ENCODE measurements at places on chromosomes 7 and 10.

GRCh38 chr10:80855348-80855971 lies 317.8 kb downstream of the SH2D4B start:
- no peak overlapping the region for H3K4me3 ChIP-seq
- H3K4me1 ChIP-seq: no peaks in the 10 kb centered on the region
- no peak overlapping the region for H3K27ac ChIP-seq
- H3K27me3 ChIP-seq: no peaks in the 10 kb centered on the region
- no peaks in the 10 kb centered on the region for H3K36me3 ChIP-seq

DNA sequence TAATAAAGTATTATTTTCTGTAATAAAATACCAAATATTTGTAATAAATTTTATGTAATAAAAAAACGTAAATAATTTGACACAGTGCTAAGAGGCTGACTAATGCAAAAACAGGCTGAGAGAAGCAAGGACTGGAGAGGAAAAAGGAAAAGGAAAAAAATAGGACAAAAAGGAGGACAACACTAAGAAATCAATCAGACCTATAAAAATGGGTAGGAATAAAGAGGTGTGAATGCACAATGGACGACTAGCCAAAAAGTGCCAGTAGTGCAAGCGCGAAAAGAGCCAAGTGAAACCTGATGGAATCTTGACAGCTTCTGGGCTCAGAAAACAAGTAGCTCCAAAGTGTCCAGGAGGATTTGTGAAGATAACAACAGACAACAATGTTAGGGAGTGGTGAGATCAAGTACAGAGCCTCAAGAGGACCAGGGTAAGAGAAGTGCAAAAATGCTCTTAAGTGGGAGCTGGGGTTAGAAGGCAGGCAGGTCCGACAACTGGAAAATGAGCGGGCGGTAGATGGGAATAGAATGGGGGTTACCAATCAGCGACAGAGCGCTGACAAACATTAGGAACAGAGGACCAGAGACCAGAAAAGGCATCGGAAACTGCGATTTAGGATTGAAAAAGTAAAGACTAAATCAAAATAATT lies 1.2 kb downstream of the BRAF start:
- no peaks in the 10 kb centered on the region for H3K36me3 ChIP-seq
- no peak for DNase-seq
- peak overlapping the region; percentile 85 for H3K4me3 ChIP-seq
- H3K4me1 ChIP-seq: peaks cover 26% of the 10 kb centered on the region
- peak overlapping the region; percentile 74 for H3K27ac ChIP-seq

- no peak for DNase-seq
- H3K36me3 ChIP-seq: no peaks in the 10 kb centered on the region
- H3K4me1 ChIP-seq: no peaks in the 10 kb centered on the region
- H3K27ac ChIP-seq: no peak overlapping the region
These were observed 201.1 kb downstream of the LRRN3 start for GRCh38 chr7:111292026-111292470.

GRCh38 chr10:114779803-114780576 lies 41.6 kb upstream of the FHIP2A start:
- no peak overlapping the region for H3K4me3 ChIP-seq
- H3K4me1 ChIP-seq: peaks cover 4% of the 10 kb centered on the region
- H3K36me3 ChIP-seq: no peaks in the 10 kb centered on the region
- H3K27ac ChIP-seq: no peak overlapping the region
- DNase-seq: no peak

GRCh38 chr10:89399956-89400355 lies 7.5 kb downstream of the IFIT1 start:
- H3K4me1 ChIP-seq: no peaks in the 10 kb centered on the region
- H3K4me3 ChIP-seq: no peak overlapping the region
- no peaks in the 10 kb centered on the region for H3K27me3 ChIP-seq
- H3K36me3 ChIP-seq: no peaks in the 10 kb centered on the region
- no peak for DNase-seq

DNA sequence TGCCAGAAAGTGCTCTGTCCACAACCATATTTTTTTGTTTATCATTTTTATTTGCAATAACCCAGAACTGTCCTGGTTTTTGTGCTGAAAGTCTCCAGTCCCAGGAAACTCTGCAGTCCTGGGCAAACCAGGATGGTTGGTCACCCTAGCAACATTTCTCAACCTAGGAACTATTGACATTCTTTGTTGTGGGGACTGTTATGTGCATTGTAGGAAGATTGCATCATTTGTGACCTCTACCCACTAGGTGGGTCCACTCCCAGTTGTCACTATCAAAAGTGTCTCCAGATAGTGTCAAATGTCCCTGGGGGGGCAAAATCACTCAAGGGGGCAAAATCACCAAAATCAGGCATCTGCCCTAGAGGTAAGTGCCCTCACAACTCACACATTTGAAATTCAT lies 14.0 kb upstream of the SRI start:
- no peak overlapping the region for H3K4me3 ChIP-seq
- H3K4me1 ChIP-seq: no peaks in the 10 kb centered on the region
- no peaks in the 10 kb centered on the region for H3K36me3 ChIP-seq
- no peak for DNase-seq

GRCh38 chr10:36349445-36350078 lies 707.5 kb upstream of the FZD8 start:
- H3K27ac ChIP-seq: no peak overlapping the region
- no peaks in the 10 kb centered on the region for H3K27me3 ChIP-seq
- H3K36me3 ChIP-seq: no peaks in the 10 kb centered on the region
- H3K4me1 ChIP-seq: no peaks in the 10 kb centered on the region

DNA sequence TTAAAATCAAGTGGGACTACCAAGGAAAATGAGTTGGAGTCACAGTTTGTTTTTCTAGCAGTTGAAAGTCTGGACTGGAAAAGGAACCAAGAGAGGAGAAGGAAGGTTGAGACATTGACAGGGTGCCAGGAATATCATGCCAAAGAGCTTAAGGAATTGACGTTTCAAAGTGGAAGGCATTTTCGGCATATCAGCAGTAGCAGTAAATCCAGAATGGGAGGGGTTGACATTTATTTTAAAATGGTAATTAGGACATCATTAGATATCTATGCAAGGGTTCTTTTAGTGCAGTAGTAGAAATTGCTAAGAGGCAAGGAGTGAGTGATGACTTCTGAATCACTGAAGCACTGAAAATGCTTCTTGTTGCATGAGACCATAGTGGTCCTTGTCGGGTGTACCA lies 335.9 kb upstream of the PLXDC2 start:
- H3K36me3 ChIP-seq: no peaks in the 10 kb centered on the region
- DNase-seq: no peak
- H3K4me3 ChIP-seq: no peak overlapping the region
- no peaks in the 10 kb centered on the region for H3K4me1 ChIP-seq
- no peaks in the 10 kb centered on the region for H3K27me3 ChIP-seq

- no peak overlapping the region for H3K4me3 ChIP-seq
- peaks cover 18% of the 10 kb centered on the region for H3K4me1 ChIP-seq
- peaks cover 17% of the 10 kb centered on the region for H3K27me3 ChIP-seq
These were observed 1.5 kb downstream of the STX1A start for GRCh38 chr7:73717991-73718405.

DNA sequence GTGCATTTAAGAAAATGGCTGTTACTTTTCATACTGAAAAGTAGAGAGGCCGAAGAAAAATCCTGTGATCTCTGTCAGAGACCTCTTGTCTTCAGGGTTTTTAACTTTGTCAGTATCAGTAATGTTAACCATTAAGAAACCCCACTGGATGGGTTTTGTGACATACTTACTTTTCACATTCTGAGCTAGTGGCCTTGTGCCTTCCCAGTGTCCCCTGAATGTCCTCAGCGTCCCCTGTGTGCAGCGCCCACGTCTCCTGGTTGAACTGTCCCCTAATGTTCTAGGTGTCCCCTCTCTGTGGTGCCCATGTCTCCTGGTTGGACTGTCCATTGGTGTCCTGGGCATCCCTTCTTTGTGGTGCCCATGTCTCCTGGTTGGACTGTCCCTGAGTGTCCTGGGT lies 9.6 kb downstream of the DYNC2I1 start:
- H3K27ac ChIP-seq: peak overlapping the region; percentile 5
- no peak for DNase-seq
- H3K36me3 ChIP-seq: peaks cover 7% of the 10 kb centered on the region
- no peaks in the 10 kb centered on the region for H3K27me3 ChIP-seq
- no peak overlapping the region for H3K4me3 ChIP-seq
- peaks cover 44% of the 10 kb centered on the region for H3K4me1 ChIP-seq

DNA sequence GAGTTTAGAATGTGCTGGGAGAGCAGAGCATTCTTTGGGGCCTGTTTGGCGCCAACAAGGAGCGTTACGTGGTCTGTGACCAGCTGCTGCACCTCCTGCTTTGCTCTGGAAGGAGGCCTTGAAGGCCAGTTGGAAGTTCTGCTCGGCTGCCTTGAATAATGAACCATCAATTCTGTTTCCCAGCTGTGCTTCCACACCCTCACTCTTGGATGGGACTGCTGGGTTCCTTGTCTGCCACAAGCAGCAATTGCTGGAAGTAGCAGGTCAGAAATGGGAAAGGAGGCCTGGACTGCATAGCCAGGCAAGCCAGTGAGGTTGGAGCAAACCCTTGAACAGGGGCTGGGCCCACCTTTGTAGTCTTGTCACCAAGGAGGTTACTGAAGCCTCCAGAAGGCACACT lies 86.6 kb upstream of the INSYN2A start:
- H3K27me3 ChIP-seq: peaks cover 11% of the 10 kb centered on the region
- H3K36me3 ChIP-seq: no peaks in the 10 kb centered on the region
- no peak overlapping the region for H3K27ac ChIP-seq
- H3K4me1 ChIP-seq: no peaks in the 10 kb centered on the region
- no peak overlapping the region for H3K4me3 ChIP-seq

GRCh38 chr10:117830787-117831212 lies 215.9 kb downstream of the RAB11FIP2 start:
- DNase-seq: no peak
- H3K4me3 ChIP-seq: no peak overlapping the region
- H3K27me3 ChIP-seq: peaks cover 7% of the 10 kb centered on the region
- no peaks in the 10 kb centered on the region for H3K4me1 ChIP-seq
- no peak overlapping the region for H3K27ac ChIP-seq

DNA sequence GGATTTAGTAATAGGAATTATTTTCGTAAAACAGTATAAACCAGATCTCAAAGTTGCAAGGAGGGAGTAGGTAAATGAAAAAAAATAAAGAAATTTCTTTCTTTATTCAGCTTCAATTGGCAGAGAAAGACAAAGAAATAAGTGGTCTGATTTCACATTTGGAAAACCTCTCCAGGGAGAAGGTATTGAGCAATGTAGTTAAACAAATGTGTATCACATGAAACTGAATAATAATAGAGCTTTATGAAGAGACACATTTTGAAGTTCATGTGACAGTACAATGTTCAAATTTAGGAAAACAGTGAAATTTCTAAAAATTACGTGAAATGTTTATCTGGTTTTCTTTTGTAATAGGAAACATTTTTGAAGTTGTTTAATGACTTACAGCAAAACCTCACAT lies 63.0 kb downstream of the TAX1BP1 start:
- H3K27ac ChIP-seq: no peak overlapping the region
- DNase-seq: no peak
- no peaks in the 10 kb centered on the region for H3K27me3 ChIP-seq

GRCh38 chr10:88042160-88043100 lies 179.0 kb downstream of the PTEN start:
- no peak overlapping the region for H3K4me3 ChIP-seq
- peak overlapping the region; percentile 56 for H3K27ac ChIP-seq
- peak; percentile 58 for DNase-seq
- peaks cover 72% of the 10 kb centered on the region for H3K4me1 ChIP-seq
- H3K27me3 ChIP-seq: no peaks in the 10 kb centered on the region

GRCh38 chr10:103273041-103273441 lies 3.9 kb upstream of the INA start:
- no peak overlapping the region for H3K4me3 ChIP-seq
- H3K27me3 ChIP-seq: no peaks in the 10 kb centered on the region

DNA sequence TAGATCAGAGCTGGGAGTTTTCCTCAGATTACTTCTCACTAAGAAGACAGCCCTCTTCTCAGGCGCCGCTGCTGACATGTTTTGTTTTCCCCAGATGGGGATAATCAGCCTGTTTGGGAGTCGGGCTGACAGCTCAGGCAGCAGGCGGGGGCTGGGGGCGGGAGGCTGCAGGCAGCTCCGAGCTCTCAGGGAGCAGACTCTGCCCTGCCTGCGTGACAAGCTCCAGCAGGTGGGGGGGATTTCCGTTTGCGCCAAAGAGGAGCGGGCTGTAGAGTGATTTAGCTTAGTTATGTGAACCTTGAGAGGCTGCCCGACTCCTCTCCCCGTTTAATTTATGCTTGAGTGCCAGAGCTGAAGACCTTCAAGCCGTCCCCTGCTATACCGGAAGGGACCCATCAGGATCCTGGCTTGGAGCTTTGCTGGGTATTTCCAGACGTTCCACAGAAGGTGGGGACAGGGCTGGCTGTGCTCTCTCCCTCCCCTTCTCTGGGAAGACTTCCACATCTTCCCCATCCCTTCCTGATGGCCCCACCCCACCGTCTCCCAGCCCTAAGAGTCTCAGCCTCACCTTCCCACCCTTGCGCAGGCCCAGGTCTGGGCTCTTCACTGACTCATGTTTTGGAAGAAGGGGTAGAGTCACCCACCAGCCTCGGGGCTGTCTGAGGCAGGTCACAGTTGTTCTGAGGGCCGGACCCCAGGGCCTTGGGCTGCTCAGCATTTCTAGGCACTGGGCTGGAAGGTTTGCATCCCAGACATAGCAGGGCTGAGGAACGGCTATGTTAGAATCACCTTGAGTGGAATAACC lies 24.7 kb upstream of the ADCYAP1R1 start:
- no peak for DNase-seq
- H3K27ac ChIP-seq: no peak overlapping the region
- no peak overlapping the region for H3K4me3 ChIP-seq
- peaks cover 7% of the 10 kb centered on the region for H3K4me1 ChIP-seq

- no peak overlapping the region for H3K27ac ChIP-seq
- DNase-seq: no peak
- no peaks in the 10 kb centered on the region for H3K4me1 ChIP-seq
- peaks cover 18% of the 10 kb centered on the region for H3K27me3 ChIP-seq
- no peak overlapping the region for H3K4me3 ChIP-seq
These were observed 1.6 kb downstream of the FRMD4A start for GRCh38 chr10:14328881-14329672.

- no peak for DNase-seq
- no peaks in the 10 kb centered on the region for H3K27me3 ChIP-seq
- H3K27ac ChIP-seq: no peak overlapping the region
- H3K4me1 ChIP-seq: no peaks in the 10 kb centered on the region
- no peaks in the 10 kb centered on the region for H3K36me3 ChIP-seq
These were observed 213.5 kb downstream of the GPAM start for GRCh38 chr10:111970111-111970510.

GRCh38 chr10:17041626-17042520 lies 87.7 kb downstream of the CUBN start:
- no peaks in the 10 kb centered on the region for H3K27me3 ChIP-seq
- H3K27ac ChIP-seq: no peak overlapping the region
- no peak for DNase-seq
- no peaks in the 10 kb centered on the region for H3K4me1 ChIP-seq
- no peak overlapping the region for H3K4me3 ChIP-seq

GRCh38 chr10:129605266-129605985 lies 138.4 kb downstream of the MGMT start:
- no peaks in the 10 kb centered on the region for H3K4me1 ChIP-seq
- H3K36me3 ChIP-seq: no peaks in the 10 kb centered on the region
- no peak for DNase-seq
- no peak overlapping the region for H3K4me3 ChIP-seq
- H3K27ac ChIP-seq: no peak overlapping the region
- H3K27me3 ChIP-seq: no peaks in the 10 kb centered on the region

GRCh38 chr7:82729172-82730030 lies 285.8 kb upstream of the CACNA2D1 start:
- no peaks in the 10 kb centered on the region for H3K4me1 ChIP-seq
- DNase-seq: peak; percentile 8
- H3K4me3 ChIP-seq: no peak overlapping the region
- H3K36me3 ChIP-seq: no peaks in the 10 kb centered on the region
- no peaks in the 10 kb centered on the region for H3K27me3 ChIP-seq
- no peak overlapping the region for H3K27ac ChIP-seq
